M059J (cell line): ENCODE measurements at places on chromosomes 2 and 18.

- DNase-seq: no peak
Observed at GRCh38 chr2:71605173-71605641, 151.8 kb downstream of the DYSF start.

DNA sequence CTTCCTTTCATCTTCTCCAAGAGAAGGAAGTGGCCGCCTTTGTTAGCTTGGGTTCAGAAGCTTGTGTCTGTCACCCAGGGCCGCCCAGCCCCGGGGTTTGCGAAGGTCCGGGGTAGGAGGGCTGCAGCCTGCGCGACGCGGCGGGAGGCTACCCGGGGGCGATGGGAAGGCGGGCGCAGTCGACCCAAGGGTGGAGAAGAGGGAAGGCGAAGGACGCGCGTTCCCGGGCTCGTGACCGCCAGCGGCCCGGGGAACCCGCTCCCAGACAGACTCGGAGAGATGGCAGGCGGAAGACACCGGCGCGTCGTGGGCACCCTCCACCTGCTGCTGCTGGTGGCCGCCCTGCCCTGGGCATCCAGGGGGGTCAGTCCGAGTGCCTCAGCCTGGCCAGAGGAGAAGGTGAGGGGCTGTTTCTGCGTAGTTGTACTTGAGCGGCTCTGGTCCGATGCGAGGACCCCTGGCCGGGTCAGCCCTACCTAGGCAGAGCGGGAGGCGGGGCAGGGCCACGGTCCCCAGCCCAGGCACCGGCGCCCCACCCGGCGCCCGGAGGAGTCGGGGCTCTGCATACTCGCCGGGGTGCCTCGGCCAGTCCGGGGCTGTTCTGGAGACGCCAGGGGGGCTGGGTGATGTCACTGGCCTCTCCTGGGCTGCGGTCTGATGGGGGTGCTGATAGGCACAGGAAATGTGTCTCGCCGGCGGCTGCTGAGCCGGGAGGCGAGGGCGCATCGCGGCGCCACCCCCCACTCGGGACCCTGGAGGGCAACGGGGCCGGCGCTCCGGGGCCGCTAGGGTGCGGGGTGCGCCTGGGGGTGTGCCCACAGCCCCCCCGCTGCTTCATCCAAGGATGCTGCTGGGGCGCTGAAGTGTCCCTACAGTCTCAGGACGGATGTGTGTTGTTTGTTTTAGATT is at the start of gene QPCT:
QPCT (plus strand) TSS at position 178 of the 909 bp plus-strand sequence; CDS start at position 280, 102 bp downstream.
- peak; percentile 82 for DNase-seq

- peak; percentile 57 for DNase-seq
Observed at GRCh38 chr2:160210599-160211138, 10.6 kb upstream of the ITGB6 start.

DNA sequence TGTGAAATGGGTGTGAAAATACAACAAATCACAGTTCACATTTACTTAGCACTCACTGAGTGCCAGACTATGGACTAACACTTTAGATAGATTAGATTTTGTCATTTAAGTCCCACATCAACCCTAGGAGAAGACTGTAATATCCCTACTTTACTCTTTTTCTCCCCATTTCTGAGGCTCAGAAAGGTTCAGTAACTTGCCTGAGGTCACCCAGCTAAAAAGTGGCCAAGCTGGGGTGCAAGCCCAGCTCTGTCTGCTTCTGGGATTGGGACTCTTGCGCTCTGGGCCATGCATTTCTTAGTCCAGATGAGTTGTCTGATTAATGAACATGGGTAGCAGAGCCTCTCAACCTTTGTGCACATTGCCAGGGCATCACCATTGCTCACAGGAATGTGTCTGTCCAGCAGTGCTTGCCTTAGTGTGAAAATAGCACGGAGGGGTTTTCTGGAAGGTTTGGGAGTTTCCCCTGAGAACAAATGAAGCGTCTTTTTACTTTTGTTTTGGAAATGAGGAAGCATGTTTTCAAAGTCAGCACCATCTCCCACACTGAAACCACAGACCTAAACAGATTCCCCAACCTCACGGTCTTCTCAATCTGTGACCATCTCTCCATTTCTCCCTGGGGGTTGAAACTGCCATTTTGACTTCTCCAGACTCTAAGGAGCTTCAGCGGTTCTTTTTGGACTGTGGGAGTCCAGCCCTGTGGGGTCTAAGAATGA is 31.9 kb downstream of the NRP2 start:
- peak; percentile 76 for DNase-seq

- DNase-seq: no peak
Observed at GRCh38 chr2:26683583-26683982, 8.9 kb upstream of the KCNK3 start.

DNA sequence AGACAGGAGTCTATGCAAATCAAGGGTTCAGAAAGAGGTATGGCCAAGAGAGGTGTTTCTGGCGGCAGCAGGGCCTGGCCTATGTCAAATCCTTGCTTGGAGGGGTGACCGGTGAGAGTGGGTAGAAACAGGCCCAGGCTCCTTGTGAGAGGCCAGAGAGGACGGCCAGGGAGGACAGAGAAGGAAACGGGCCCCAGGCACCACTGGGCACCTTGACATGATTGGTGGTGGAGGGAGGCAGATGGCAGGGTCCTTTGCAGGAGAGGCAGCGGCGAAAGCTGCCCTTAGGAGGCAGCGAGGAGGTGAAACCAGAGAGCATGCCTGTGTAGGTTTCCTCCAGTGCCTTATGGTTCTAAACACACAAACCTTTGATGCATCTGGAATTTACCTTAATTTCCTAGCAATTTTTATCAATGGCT is 6.2 kb downstream of the RAMP1 start:
- DNase-seq: peak; percentile 43

GRCh38 chr2:207467716-207468347 is 61.9 kb upstream of the CREB1 start:
- DNase-seq: peak; percentile 52

DNA sequence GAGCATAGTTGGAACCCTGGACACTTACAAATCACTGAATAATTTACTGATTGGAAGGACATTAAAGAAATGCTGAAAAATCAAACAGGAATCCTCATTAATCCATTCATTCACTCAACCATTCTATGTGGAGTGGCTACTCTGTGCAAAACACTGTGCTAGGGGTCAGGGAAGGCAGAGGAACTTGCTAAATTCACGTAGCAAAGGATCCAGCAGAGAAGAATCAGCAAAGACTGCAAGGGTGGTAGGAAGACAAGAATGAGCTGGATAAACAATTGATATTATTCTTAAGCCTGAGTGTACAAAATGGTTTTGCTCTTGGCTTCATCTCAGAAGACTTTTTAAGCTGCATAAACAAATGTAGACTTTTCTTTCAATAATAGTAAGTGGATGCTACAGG is 164.3 kb upstream of the CAVIN2 start:
- DNase-seq: no peak
